ENCODE measurements at places on chromosomes 4 and X. TPM values are rescaled to one million over a fixed set of nuclear protein-coding genes. Genes with fewer than 3 reads are reported as not detected.

Gene GPR34
- total RNA-seq = not detected

Gene EDA2R
- total RNA-seq = 12.8 TPM

Gene XKRX
- not detected for total RNA-seq

Gene MAGEA2B
- total RNA-seq = not detected

Gene ACE2
- total RNA-seq = not detected

Gene PDE5A
- 314 TPM for total RNA-seq

Gene IGSF1
- not detected for total RNA-seq

Gene SMR3B
- not detected for total RNA-seq

Gene NLRP2B
- not detected for total RNA-seq

Gene CXCR3
- total RNA-seq = not detected

Gene TMSB15A
- total RNA-seq = 2.0 TPM

Gene CXCL13
- total RNA-seq = not detected

Gene GAGE13
- total RNA-seq = not detected

Data from bronchial smooth muscle cell (primary cell).